ENCODE measurements at places on chromosomes 11 and 22.

- DNase-seq: no peak
Measured at GRCh38 chr11:21807350-21807749, 385.5 kb upstream of the ANO5 start.

DNA sequence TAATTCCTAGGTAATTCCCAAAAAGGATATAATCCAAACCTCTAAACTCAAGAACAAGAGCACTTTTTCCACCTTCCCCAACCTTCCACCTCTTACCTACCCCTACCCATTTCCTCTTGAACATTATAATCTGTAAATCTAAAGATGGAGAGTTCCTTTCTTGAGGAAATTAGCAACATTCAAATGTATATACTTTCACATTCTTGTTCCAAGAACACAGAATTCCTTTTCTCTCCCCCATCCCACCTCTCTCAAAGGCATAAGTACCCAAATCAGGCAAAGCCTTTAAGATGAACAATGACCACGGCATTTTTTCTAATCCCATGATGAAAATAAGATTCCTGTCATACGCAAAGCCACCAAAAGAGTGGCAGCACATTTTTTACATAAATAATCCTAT, 18.3 kb downstream of the RRAS2 start:
- no peak for DNase-seq

DNA sequence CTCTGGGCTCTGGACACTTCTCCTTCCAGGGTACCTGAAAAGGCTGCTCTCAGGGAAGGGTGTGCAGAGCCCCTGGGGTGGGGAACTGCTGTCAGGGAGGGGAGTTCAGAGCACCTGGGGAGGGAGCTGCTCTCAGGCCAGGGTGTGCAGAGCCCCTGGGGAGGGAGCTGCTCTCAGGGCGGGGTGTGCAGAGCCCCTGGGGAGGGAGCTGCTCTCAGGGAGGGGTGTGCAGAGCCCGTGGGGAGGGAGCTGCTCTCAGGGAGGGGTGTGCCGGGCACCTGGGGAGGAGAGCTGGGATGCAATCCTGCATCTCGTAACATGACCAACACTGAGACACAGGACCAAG, 764.2 kb downstream of the BRD1 start:
- DNase-seq: no peak

GRCh38 chr11:25886036-25886435, 445.9 kb upstream of the ANO3 start:
- DNase-seq: no peak

GRCh38 chr11:30317030-30317429, 5.9 kb upstream of the ARL14EP start:
- DNase-seq: no peak

DNA sequence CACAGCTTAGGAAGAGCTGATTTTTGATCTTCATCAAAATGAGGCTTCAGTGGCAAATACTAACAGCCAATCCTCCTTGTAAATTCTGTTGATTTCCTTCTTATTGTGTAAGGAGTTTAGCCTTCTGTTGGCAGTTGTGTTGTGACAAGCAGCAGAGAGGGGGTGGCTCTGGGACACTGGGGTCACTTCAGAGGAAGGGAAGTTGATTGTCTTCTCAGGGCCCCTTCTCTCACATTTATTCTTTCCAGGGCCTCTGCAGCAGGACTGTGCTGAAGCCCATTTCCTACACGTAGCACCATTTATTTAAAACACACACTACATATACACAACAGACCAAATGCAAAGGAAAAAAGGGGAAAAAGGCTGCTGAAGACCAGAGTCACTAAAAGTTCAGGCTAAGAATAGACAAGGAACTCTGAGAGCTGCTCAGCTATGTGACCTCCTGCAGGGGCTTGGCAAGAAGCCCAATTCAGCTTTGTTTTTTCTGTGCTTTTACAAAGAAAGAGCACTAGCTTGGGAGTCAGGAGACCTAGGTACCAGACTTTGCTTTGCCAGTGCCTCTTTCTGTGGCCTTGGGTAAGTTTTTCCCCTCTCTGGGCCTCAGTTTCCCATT, 28.3 kb upstream of the UPB1 start:
- no peak for DNase-seq

GRCh38 chr11:58227956-58228615, 632 bp downstream of the OR10Q1 start:
- no peak for DNase-seq

DNA sequence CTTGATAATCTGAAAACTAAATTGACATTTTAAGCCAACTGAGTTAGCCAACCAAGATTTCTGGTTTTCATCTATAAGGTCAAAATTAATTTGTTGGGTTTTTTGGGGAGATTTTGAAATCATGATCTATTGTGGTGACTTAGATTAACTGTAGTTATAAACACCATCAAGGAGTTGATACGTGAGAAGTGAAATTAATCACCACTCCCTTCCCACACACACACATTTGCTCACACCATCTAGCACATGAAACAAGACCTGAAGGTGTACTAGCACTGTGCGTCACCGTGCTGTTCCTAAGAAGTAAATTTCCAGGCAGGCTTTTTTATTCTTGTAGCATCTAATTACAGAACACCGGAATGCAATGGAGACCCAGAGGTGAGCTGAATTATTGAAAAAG, 2.1 kb downstream of the OR5B21 start:
- DNase-seq: no peak

- DNase-seq: no peak
Measured at GRCh38 chr22:49449377-49449776, 378.3 kb downstream of the BRD1 start.

GRCh38 chr11:124814739-124815138, 14.5 kb upstream of the MSANTD2 start:
- no peak for DNase-seq

- DNase-seq: no peak
Measured at GRCh38 chr11:10899121-10899830, 41.4 kb upstream of the ZBED5 start.

DNA sequence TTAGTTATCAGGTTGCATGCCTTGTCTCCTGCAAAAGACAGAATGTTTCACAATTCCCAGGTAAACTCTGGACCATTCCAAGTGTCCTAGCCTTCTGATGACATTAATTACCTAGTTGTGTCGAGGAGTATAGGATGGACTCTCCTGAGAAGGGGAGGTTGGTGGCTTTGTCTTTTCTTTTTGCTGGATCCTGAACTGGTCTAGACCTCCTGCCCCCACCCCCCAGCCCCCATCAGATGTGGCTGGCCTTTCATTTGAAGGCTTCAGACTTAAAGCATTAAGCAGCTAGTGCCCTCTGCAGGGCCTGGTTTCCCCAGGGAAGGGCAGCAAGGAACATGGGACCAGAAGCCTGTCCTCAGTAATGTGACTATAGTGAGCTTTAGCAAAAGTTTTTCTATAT, 9.7 kb downstream of the MCAM start:
- DNase-seq: no peak

- no peak for DNase-seq
Measured at GRCh38 chr22:37016134-37016910, 2.9 kb downstream of the TST start.

DNA sequence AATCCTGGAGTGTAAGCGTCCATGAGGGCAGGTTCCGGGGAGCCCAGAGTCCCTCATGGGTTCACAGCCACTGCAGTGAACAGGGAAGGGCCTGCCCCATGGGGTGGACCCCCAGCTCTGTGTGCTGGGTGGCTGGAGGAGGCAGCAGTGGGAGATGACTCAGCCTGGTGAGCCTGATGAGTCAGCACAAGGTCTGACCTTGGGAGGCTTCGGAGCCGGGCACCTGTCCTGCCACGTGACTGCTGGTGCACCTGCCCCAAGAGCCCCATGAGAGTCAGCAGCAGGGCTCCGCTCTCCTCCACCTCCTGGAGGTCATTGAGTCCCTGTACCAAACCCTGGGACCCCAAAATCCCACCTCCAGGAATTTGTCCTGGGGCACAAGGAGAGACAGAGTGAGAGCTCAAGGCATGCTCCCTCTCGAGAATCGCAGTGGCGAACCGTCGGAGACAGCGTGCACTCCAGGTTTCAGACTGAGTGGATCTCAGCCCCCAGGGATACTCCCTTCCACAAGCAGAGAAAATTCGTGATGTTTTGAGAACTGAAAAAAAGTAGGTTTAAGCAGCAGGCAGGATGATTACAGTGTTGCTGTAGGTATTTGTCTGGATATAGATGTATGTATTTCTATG, 1221.7 kb downstream of the BRD1 start:
- no peak for DNase-seq

DNA sequence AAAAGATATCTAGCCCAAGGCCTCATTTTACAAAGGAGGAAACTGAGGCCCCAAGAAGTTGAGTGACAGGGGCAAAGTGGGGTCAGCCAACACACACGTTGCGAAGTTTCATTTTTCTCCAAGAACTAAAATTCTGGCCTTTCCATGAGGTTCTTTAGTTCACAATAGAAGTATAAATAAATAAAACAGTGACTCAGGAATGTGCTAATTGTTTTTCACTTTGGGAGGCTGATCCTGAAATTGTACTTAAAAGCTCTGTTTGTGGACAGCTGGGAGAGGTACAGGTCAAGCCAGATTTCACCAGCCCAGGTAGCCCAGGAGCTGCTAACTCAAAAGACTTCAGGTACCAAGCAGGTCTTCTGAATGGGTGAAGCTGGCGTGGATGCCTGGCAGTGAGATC, 105.2 kb downstream of the TRAF6 start:
- no peak for DNase-seq

- no peak for DNase-seq
Measured at GRCh38 chr11:132424433-132424832, 1054.0 kb downstream of the NTM start.

DNA sequence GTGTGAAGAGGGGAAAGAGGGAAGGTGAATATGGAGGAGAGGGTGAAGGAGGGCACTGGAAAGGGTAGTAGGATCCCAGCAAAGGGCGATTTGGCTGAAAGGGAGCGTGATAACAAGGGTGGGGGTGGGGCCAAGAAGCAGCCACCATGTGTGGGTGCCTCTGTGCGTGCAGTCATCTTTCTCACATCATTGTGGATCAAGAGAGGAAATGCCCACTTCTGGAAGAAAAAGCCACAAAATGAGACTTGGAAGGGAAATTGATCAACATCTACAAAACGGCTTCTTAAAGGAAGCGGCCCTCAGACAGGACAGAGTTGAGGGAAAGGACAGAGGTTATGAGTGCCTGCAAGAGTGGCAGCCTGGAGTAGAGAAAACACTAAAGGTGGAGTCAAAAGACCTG, 1.2 kb upstream of the CXCR5 start:
- no peak for DNase-seq

- DNase-seq: no peak
Measured at GRCh38 chr11:69599502-69599901, 41.5 kb upstream of the CCND1 start.

GRCh38 chr11:119103793-119104192, 2.1 kb upstream of the DPAGT1 start:
- DNase-seq: no peak

DNA sequence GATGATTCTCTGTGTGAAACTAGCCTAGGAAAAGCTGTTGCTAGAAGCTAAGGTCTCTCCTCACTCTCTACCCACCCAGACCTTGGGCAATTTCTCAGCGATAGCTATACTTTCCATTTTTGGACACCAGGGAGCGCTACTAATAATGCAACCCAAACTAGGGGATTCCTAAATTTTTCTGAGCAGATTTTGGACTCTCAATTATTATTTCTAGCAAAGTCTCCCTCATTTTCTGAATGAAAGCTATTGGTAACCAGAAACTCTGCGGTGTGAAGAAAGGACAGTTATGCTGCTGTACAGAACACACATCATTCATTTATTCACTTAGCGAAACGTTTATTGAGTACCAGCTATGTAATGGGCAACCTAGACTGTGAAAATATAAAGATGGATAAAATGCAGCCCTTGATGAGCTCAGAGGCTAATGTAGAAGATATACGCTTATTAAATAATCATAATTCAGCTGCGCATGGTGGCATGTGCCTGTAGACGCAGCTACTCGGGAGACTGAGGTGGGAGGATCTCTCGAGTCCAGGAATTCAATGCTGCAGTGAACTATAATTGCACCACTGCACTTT, 6.1 kb upstream of the STIM1 start:
- DNase-seq: no peak

DNA sequence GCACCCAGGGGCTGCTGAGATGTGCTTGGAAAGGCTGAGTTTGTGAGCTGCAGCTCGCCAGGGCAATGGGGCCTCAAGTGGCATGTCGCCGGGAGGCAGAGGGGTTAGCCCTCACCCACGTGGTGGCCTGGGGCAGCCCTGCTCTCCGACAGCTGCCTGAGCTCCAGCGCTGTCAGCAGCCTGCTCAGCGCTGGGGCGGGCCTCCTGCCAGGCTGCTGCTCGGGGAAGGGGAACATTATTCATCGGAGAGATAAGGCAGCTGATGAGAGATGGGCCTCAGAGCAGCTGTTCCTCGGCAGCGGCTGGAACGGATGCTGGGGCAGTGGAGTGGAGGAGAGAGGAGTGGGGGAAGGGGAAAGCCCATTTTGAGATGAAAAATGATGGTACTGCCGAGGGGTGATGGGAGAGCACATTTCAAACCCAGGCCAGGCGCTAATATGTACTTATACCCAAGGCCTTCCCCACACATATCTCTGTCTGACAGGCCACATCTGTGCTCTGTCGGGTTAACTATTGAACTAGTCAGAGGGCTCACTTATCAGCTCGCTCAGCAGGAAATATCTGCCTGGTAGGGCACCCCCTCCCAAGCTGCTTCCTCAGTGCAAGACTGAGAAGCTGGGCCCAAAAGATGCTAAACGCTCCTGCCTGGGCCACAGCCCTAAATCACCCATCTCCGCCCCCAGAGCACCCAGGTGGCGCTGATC, 79.5 kb downstream of the TIMP3 start:
- DNase-seq: no peak

DNA sequence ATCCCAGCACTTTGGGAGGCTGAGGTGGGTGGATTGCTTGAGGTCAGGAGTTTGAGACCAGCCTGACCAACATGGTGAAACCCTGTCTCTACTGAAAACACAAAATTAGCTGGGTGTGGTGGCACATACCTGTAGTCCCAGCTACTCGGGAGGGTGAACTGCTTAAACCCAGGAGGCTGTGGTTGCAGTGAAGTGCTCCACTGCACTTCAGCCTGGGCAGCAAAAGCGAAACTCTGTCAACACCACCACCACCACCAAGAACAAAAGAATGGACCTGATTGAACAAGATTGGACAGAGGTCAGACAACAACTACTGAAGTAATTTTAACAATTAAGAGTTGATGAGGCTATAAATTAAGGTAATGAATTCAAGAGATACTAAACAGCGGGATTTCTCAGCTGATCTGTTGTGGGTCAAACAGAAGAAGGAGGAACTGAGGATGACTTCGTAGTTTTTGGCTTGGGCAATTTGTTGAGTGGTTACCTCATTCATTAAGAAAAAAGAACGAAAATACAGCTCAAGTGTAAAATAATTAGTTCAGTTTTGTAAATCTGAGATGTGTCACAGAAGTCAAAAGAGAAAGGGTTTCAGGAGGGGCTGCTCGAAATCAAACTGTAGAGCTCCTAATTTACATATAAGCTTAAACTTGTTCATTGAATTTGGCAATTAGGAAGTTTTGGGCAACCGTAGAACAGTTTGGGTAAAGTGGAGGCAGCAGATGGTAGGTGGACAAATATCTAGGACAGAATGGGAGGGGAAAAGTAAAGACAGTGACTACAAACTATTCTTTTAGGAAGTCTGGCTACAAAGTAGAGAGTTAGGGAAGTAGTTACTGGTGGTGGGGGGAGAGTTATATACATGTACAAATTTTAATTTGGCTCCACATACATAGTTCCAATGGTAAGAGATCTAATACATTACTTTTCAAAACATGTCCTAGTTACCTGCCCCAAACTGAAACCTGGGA, 4.5 kb downstream of the IL18 start:
- no peak for DNase-seq

- DNase-seq: no peak
Measured at GRCh38 chr11:8870411-8871170, 40.4 kb upstream of the AKIP1 start.

GRCh38 chr22:32735526-32735925, 66.0 kb upstream of the TIMP3 start:
- no peak for DNase-seq

All from stimulated activated CD8-positive, alpha-beta memory T cell treated with anti-CD3 and anti-CD28 coated beads, Interleukin-4, amount 100 ng/mL, for 1 hour (primary cell).